C1 segment of cervical spinal cord (tissue), 14 donors: ENCODE measurements at places on chromosomes 6 and 20.

- no peak for DNase-seq
Observed at GRCh38 chr20:11067359-11067758, 393.6 kb upstream of the JAG1 start.

- DNase-seq: no peak
Observed at GRCh38 chr6:21870076-21870730, 276.7 kb downstream of the SOX4 start.

DNA sequence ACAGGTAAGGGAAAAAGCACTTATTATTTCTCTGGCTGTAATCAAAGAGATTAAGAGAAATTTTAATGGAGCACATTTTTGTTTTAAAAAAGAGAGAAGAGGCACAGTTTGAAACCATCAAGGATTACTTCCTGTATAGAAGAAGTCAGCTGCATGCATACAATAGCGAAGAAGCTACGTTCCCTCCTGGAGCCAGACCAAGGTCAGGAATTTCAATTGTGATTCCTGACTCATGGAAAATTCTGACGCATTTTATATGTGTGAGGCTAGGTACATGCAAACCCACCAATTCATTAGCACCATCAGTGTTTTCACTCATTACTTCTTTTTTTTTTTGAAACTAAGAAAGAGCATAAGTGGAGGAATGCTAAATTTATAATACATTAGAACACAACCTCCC is 232.7 kb upstream of the SGK1 start:
- no peak for DNase-seq

DNA sequence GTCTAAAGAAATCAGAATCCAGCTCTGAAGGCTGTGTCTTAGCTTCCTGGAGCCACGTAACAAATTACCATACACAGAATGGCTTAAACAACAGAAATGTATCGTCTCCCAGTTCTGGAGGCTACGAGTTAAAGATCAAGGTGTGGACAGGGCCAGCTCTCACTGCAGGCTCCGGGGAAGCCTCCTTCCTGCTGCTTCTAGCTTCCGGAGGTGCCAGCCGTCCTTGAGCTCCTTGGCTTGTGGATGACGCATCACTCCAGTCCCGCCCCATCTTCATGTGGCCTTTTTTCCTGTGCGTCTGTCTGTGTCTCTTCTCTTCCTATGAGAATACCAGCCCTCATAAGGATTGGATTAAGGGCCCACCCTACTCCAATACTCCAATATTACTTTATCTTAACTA is 319.1 kb upstream of the QKI start:
- no peak for DNase-seq

DNA sequence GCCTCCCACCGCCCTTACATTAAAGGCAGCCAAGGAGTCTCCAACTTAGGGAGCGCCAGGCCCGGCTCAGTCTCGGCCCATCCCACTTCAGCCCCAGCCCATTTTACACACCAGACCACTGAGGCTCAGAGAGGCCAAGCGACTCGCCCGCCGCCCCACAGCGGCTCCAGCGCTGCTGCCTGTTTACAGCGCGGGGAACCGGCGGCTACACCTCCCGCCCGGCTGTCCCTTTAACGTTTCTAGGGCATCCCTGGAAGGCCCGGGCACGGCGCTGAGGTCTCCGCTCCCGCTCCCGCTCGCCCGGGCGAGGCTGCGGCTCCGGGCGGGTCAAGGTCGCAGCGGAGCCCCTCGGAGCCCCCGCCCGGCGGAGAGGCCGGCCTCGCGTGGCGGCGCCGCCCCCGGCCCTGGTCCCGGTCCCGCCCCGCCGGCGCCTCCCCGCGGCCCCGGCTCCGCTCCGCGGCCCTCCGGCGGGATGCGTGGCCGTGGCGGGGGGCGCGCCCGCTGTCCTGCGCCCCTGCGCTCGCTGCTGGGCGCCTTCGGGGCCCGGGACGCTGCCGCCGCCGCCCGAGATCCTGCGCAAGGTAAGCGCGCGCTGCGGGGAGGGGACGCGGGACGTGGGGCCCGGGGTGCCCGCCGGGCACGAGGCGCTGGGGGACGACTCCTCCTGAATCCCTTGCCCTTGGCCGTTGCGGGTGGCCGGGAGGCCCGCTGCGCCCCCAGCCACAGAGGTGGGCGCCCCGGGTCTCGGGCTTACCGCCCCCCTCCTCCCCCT is 27.1 kb upstream of the PHACTR3 start:
- DNase-seq: peak; percentile 20

DNA sequence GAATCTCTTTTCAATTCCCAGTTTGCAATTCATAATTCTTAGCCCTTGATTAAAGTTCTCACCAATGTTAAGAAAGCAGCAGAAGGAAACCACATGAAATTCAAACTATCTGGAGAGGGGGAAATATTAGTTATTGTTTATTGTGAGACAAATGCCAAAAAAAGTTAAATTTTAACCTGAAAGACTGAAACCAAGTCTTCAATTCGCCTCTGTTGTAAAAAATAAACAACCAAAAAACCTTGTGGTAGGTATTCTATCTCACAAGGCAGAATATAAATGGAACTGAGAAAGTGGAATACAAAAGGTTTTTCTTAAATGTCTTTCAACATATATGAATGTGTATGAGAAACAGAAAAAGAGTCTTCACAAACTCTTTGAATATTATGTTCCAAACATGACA is 24.8 kb downstream of the TMX4 start:
- no peak for DNase-seq

DNA sequence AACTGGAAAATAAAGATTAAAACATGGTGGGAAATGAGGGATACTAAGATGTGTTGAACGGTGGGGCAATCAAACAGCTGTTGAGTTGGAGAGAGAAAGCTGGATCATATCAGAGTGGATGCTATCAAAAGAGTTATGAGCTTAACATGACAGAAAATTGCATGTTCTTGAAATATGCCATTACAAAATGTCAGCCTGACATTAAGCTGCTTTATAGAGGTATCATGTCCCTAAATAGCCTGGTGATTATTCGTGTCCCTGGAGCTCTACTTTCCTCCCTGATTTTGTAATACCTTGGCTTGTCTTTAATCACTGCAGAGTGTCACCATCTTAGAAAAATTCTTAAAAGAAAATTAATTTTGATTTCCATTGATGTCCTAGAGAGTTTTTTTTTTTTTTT is 223.1 kb downstream of the PHF3 start:
- no peak for DNase-seq

- no peak for DNase-seq
Observed at GRCh38 chr6:23334360-23334759, 765.0 kb downstream of the HDGFL1 start.

DNA sequence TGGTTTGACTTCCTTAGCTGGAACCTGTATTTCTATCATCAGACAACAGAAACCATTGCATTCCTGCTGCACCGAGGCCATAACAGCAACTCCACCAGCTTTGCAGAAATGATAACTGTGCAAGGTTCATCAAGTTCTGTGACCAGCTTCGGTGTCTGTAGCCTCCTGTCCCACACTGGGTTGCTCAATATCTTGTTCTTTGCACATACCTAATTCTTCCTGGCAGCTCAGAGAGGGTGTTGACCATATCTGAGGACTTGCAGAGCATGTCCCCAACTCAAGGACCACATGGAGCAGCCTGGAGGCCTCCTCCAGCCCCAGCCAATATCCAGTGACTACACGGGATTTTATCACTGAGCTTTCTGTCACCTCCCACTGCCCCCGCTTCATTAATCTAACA is 59.3 kb upstream of the SCAF8 start:
- DNase-seq: no peak

DNA sequence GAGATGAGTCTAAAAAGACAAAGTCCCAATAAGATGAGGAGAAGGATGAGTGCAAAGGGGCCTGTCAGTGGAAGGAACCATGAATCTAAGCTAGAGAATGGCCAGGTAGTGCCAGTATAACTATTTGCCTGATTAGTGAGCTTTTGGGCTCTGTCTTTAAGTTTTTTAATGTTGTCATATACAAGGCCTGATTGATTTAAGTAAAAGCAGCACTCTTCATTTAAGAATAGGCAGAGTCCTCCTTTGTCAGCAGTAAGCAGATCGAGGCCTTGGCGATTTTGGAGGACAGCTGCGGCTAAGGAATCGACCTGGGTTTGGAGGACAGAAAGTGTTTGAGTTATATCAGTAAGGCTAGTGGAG is 753.4 kb upstream of the ADGRB3 start:
- no peak for DNase-seq

DNA sequence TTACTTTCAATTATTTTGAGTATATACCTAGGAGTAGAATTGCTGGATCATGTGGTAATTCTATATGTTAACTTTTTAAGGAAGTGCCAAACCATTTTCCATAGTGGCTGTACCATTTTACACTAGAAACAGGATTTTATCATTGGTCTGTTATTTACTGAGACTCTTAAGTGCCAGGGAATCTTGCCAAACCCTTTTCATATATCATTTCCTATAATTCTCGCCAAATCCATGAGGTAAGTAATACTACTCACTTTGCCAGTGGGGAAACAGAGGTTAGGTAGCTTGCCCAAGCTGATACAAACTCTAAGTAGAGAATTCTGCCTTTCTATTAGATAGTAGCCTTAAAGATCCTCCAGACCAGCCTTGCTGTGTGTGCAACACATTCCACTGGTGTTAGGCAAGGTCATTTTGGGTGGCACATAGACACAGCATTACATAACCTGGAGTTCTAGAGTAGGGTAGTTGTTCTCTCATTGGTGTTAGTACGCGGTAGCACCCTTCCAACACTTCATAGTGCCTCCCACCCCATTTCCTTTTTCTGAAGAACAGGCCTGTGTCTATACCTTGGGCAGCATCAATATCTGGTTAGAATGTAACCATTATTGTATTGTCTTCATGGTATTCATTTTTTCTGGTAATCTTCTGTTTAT is 65.5 kb downstream of the ARID1B start:
- DNase-seq: no peak

DNA sequence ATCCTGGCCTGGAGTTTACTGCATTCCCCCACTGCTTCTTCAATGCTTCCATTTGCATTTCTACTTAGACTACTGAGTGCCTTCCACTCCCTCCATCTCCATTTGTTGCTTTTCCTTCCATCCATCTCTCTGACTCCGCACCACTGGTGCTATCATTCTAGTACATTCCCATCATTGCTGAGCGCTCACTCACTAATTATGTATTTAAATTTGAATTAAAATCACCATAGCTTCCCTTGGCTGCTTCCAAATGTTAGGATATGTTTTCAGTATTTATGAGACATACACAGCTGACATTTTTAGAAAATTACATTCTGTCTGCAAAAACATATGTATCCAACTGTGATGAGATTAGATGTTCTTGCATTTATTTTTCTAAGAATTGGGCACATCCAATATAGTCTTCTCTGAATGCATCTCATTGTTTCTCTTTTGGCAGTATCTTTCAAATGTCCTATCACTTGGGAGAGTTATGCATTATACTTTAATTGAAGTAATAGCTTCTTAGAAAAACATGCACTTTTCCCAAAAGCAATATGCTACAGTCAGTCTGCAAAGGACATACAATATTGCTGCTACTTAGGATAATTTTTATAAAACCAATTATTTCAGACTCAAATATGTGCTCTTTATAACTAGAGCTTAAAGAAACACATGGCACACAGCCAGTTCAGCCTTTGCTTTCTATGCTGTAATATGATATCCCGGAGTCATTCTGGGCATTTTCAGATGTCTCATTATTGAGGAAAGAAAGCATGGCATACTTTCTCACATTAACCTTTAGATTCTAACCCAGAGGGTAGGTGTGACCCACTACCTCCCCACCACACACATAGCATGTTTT is 12.1 kb upstream of the COL21A1 start:
- no peak for DNase-seq

DNA sequence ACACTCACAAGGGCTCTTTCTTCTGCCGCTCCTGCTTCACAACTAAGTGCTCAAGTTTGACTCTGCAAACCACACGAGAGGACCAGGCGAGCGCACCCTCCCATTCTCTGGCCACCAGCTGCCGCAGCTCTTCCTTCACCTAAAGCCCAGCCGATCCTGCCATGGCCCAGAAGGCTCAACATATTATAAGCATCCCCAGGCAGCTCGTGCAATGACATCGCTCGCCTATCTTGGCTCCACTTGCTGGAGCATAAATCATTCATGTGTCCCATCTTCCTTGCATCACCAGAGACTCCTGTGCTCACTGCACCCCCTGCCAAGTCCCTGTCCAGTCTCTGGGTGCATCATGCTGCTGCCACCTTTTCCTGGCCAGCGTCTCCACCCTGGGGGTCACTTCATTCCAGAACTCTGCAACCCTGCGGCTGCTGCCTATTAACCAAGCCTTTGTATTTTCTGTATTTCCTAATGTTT is 59.0 kb downstream of the PSMG4 start:
- no peak for DNase-seq

DNA sequence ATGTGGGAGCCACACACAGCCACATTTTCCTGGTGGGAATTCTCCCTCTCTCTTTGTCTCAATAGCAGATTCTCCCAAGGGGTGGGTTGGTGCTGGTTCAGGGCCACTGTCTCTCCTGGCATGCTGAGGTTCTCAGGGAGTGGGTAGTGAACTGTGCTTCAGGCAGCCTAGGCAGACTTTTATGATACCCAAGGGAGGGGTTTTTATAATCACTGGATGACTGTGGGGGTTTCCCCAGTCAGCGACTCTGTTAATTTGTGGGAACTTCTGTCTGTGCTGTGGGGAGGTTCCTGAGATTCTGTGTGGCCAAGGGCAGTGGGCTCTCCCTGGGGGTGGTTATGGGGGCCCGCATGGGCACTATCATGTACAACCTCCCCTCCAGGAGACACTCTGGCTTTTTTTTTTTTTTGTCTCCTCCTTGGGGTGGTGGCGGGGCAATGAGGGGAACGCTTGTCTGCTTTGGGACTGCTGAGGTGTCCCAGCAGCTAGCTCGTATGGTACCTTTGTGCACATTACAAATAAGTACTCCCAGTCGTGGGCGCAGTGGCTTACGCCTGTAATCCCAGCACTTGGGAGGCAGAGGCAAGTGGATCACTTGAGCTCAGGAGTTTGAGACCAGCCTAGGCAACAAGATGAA is 10.0 kb downstream of the PTK7 start:
- DNase-seq: no peak

DNA sequence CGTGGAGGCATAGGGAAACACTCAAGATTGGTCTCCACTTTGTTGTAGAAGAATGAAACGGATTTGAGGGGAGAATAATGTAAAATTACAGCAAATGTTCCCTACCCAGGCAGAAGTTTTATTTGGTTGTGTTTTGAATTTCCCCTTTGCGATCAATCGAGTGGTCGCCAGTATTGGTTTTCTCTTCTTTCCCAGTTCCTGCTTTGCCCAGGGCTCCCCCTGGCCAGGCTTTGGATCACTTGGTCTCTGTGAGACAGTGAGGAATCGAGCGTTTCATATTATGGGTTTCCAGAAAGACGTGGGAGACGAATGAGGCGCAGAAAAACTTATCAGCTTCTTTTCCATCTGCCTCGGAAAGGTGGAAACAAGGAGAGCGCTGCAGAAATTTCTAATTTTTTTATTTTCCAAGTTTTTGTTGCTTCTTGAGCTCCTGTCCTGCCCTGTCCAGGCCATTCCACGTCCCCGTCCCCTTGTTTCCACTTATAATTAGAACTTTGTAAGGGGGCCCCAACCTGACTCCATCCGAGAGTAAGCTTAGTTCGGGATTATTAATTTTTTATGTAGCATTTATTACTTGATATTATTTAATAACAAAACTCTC is 7.5 kb upstream of the TBX18 start:
- DNase-seq: no peak

- no peak for DNase-seq
Observed at GRCh38 chr20:31638317-31638716, 605 bp downstream of the COX4I2 start.

- DNase-seq: no peak
Observed at GRCh38 chr6:108841377-108841855, 6.8 kb upstream of the ARMC2 start.

GRCh38 chr6:154675602-154676088 is 57.6 kb upstream of the SCAF8 start:
- DNase-seq: peak; percentile 65
